ENCODE measurements at places on chromosomes 2 and 18. TPM values are rescaled to one million over a fixed set of nuclear protein-coding genes. Genes with fewer than 3 reads are reported as not detected.

Gene MCFD2
- 33.0 TPM for total RNA-seq

Gene ALKAL2
- total RNA-seq, result 1.0 TPM

Gene FARP2
- 67.7 TPM for total RNA-seq

Gene IL1RL1
- total RNA-seq, result not detected

Gene FBXO15
- 0.76 TPM for total RNA-seq

Gene FBLN7
- 0.20 TPM for total RNA-seq

Gene MC2R
- not detected for total RNA-seq

Gene MAP3K19
- total RNA-seq, result not detected

Gene METTL4
- 15.4 TPM for total RNA-seq

Gene STPG4
- total RNA-seq, result 1.3 TPM

Gene FRZB
- total RNA-seq, result 2.2 TPM

Gene ANKRD29
- not detected for total RNA-seq

Gene SCYGR4
- not detected for total RNA-seq
